CMK (cell line): ENCODE measurements at places on chromosomes 5 and 9.

DNA sequence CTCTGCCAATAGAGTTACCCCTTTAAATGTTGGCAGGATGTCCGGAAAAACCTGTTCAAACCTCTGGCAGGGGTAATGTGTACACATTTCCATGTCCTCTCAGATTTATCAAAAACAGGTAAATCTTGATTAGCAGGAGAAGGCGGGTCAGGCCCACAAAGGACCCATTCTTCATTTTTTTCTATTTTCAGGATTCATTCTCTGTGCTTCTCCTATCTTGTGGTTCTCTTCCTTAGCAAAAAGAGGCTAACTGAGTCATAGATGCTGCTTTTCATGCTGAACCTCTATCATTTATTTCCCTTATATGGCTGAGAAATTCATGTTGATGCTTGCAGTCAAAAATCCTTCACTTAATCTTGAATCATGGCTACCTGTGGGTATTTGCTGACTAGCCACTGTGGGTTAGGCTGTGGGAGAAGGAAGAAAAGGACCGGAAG is 112.7 kb upstream of the IQGAP2 start:
- DNase-seq: no peak

DNA sequence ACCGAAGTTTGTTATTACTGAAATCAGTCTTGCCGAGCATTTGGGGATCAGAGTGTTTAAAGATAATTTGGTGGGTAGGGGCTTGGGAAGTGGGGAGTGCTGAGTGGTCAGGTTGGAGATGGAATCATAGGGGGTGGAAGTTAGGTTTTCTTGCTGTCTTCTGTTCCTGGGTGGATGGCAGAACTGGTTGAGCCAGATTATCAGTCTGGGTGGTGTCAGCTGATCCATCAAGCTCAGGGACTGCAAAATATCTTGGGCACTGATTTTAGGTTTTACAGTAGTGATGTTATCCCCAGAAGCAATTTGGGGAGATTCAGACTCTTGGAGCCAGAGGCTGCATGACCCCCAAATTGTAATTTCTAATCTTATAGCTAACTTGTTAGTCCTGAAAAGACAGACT is 5.4 kb upstream of the ANKRD31 start:
- DNase-seq: no peak

DNA sequence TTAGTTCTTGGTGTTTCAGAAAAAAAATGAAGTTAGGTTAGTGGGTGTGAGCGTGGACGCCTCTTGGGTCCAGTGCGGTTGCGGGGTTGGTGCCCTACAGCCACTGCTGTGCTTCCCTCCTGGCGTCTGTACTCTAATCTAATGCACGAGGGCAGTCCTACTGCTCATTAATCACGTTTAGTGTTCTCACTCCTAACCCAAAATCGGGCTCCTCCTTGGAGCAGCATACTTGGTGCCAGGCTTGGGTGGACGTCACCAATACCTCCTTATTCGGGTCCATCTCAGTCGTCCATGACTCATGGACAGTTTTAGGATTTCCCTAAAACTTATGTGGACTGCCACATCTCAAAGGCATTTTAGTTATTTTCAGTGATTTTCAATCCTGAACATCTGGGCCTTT is 41.6 kb downstream of the TRIO start:
- no peak for DNase-seq

- no peak for DNase-seq
Observed at GRCh38 chr5:131096774-131097710, 68.0 kb downstream of the HINT1 start.

GRCh38 chr9:113298924-113299770 is 4.0 kb downstream of the RNF183 start:
- DNase-seq: no peak

- DNase-seq: no peak
Observed at GRCh38 chr5:82512025-82512424, 233.9 kb upstream of the RPS23 start.

GRCh38 chr5:155148694-155149093 is 135.1 kb downstream of the KIF4B start:
- DNase-seq: no peak

GRCh38 chr9:14148501-14149103 is 165.3 kb downstream of the NFIB start:
- DNase-seq: no peak

DNA sequence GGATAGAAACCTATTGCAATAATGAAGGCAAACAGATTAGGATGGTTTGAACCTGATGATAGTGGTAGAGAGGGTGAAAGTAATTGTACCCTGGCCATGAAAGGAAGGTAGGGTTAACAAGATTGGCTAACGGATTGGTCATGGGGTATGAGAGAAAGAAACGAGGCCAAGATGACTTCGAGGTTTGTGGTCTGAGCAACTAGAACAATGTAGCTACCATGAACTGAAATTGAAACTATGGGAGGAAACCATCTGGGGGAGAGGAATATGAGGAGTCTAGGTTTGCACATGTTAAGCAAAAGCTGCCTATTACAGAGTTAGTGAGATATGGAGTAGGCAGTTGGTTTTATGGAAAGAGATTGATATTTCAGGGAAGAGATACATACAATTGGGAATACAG is 406.0 kb downstream of the PRELID2 start:
- no peak for DNase-seq

GRCh38 chr5:107936515-107936914 is 265.8 kb upstream of the EFNA5 start:
- no peak for DNase-seq

GRCh38 chr9:114677418-114677817 is 4.6 kb downstream of the TEX48 start:
- DNase-seq: no peak

DNA sequence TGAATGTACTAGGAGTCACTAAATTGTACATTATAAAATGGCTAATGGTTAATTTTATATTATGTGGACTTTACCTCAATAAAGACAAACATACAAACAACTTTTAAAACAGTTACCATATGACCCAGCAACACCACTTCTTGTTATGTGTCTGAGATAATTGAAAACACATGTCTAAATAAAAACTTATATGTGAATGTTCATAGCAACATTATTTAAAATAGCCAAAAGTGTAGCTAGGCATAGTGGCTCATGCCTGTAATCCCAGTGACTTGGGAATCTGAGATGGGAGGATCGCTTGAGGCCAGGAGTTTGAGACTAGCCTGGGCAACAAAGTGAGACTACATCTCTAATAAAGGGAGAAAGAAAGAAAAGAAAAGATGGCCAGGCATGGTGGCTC is 22.9 kb downstream of the SLC35A4 start:
- no peak for DNase-seq

- DNase-seq: no peak
Observed at GRCh38 chr5:10118150-10118549, 131.5 kb downstream of the ATPSCKMT start.

GRCh38 chr5:75584641-75585040 is 26.6 kb upstream of the ANKDD1B start:
- DNase-seq: no peak

DNA sequence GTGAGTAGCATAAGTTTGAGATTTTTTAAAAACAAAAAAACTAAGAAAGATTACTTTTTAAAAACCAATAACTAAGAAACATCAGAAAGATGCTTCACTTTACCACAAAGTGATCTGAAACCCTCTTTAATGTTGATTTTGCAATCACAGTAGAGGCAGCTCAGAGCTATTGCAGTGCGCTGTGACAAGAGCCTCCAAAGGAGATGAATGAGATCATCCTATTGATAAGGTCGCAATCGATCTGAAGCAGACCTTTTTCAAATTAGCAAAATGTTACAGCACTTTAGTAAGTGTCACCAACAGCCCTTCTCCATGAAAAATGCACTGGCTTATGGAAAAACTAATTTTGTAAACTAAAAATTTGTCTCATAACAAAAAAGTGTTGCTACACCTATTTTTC is 284.6 kb upstream of the EFNA5 start:
- no peak for DNase-seq

DNA sequence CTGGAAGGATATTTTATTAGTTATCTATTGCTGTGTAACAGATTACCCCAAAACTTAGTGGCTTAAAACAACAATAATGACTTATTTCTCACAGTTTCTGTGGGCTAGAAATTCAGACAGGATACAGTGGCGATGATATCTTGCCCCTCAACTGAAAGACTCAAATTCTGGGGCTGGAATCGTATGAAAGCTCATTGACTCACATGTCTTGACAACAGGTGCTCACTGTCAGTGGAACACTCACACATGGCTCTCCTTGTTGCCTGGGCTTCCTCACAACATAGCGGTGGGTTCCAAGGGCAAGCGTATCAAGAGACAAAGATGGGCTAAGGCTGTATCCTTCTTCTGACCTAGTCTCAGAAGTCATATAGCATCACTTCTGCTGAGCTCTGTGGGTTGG is 3.7 kb upstream of the GNPDA1 start:
- DNase-seq: no peak

DNA sequence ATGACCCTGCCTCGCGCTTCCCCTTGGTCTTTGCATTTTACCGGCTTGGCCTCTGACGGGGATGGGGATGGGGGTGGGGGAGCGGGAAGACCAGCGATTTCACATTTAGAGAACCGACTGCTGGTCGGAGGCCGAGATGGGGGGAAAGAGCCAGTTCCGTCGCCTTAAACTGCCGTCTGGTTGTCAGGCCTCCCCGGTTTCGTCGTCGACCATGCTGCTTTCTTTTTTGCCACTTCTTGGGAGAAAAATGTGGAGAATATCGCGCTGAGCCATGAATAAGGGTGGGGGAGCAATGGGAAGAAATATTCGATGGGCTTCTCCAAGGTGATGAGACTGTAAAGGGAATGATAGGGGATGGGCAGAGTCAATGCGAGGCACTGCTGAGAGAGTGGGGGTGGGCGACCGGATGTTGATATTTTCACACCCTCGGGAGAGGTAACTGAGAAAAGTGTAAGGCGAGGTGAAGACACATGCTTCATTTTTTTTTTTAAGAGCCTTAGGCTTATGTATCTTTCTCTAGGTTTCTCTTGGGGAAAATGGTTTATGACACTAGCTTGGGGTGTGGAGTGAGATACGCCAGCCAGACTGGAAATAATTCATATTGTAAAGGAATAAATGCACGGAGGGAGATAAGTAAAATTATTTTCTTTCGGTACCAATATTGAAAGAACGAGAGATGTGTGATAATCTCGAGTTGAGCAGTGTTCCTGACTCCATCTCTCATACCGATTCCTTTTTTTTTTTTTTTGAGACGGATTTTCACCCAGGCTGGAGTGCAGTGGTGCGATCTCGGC is 1.1 kb downstream of the KIF2A start:
- no peak for DNase-seq

DNA sequence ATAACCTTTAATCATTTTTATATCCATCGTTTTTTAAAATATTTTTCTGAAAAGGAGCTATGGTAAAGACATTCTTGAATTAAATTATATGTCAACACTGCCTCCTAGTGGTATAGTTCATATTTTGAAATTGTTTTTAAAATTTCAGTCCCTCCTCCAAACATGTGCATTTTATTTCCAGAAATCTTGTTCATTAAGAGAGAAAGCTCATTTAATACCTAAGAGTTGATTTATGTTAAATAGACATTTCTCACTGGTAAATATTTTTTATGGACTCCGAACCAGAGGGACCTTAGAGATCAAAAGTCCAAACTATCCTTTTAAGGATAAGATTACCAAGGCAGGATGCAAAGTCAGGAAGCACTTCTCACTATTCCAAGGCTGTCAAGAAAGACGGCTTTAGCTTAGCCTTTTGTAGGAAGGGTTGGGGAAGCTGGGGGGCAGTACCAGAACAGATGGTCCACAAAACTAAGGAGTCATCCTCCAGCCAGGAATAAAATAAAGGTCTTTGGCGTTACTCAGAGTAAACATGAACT is 21.6 kb downstream of the BHMT start:
- DNase-seq: no peak

GRCh38 chr5:96721351-96721977 is 59.3 kb downstream of the CAST start:
- DNase-seq: no peak
